Renal cortex interstitium (tissue), 15 donors: ENCODE measurements at places on chromosomes 3 and 15.

GRCh38 chr3:164791263-164791662 is 287.0 kb downstream of the SI start:
- no peak for DNase-seq

DNA sequence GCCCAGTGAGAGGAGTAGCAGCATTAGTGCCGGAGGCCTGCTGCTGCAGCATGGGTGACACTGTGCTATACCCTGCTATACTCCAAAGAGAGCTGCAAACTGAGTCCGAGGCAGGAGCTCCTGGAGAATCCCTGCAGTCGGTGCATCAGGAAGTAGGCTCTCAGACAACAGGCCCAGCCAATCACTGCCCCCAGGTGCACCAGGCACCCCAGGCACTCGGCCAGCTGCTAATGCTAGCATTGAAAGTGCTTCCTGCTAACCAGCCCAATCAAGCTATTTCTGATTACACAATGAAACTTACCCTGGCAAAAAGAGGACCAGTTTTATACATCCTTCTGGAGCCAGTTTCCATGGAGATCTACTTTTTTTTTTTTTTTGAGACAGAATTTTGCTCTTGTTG is 45.6 kb upstream of the IREB2 start:
- no peak for DNase-seq

- DNase-seq = no peak
Measured at GRCh38 chr15:38598749-38599148, 34.1 kb upstream of the RASGRP1 start.

DNA sequence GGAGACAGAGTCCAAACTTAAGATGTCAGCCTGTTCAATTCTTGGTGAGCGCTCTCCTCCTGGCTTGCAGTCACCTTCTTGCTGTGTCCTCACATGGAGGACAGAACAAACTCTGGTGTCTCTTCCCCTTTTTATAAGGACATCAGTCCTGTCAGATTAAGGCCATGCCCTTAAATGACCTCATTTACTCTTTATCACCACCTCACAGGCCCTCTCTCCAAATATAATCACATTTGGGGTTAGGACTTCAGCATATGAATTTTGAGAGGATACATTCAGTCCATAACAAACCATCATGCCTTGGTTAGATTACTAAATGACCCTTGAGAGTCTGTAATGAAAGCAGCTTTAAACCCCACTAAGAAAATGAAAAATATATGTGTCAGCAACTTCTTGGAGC is 175.2 kb downstream of the TAFA4 start:
- DNase-seq = no peak
